ENCODE measurements at places on chromosomes 5 and 9.

GRCh38 chr5:82174919-82175219 lies 103.3 kb downstream of the RPS23 start:
- DNase-seq = no peak

DNA sequence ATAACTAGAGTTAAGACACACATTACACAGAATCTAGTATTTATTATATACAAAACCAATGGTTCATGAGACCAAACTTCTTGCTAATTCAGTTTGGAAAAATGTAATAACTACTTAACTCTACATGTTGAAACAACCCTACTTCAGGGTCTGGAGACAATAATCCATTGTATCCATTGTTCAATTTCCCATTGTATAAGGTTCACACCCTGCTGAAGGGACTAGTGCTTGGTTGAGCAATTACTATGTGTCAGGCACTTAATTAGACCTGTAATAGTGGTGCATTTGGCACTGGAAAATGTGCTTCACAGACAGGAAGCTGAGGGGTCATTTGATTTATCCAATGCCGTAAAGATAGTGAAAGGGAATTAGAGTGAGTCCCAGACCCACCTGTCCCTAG lies 114.3 kb upstream of the PAPPA start:
- DNase-seq = no peak

DNA sequence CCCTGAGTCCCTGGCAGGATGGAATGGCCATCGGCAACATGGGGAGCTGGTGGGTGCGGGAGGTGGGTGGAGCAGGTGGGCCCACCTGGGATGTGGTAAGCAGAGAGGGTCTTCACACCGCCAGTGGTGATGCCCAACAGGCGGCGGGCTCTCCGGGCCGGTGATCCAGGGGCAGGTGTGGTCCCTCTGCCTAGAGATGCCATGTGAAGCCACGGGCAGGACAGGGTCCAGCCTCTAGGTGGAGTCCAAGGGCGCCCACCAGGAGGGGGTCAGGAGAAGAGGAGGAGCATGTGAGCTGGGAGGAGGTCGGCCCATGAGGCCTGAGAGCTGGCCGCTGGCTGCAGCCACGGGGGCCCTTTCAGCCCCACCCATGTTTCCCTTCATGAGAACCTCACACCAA lies 221.1 kb downstream of the FANCC start:
- DNase-seq = no peak

DNA sequence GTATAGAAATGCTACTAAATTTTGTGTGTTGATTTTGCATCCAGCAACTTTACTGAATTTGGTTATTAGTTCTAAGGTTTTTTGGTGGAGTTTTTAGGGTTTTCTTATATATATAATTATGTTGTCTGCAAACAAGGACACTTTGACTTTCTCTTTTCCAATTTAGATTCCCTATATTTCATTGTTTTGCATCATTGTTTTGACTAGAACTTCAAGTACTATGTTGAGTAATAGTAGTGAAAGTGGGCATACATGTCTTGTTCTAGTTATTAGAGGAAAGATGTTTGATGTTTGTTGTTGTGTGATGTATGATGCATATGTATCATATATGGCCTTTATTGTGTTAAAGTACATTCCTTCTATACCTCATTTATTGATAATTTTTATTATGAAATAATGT lies 362.3 kb upstream of the PRR16 start:
- DNase-seq = no peak

GRCh38 chr5:132362086-132362485 lies 7.4 kb upstream of the SLC22A5 start:
- DNase-seq = no peak

- no peak for DNase-seq
Observed at GRCh38 chr5:137234973-137235943, 263.9 kb downstream of the SPOCK1 start.

Data from muscle of arm (tissue), 14 donors.